ENCODE measurements at places on chromosomes 16 and 17.

DNA sequence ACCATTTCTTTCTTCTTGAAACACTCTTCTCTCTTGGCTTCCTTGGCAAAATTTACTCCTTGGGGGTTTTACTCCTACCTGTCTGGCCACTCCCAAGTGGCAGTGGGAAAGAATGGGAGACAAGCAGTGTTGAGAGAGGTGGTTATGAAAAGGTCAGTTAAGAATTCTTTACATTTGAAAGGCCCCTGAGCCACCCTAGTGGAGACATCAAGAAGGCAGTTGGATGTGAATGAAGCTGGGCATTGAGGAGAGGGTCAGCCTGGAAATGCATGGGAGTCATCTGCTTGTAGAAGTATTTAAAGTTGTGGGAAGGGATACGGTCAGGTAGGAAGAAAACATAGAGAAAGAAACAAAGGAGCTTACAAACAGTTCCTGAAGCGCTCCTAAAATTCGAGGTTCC is 42.3 kb upstream of the CCNF start:
- peak; percentile 50 for DNase-seq

DNA sequence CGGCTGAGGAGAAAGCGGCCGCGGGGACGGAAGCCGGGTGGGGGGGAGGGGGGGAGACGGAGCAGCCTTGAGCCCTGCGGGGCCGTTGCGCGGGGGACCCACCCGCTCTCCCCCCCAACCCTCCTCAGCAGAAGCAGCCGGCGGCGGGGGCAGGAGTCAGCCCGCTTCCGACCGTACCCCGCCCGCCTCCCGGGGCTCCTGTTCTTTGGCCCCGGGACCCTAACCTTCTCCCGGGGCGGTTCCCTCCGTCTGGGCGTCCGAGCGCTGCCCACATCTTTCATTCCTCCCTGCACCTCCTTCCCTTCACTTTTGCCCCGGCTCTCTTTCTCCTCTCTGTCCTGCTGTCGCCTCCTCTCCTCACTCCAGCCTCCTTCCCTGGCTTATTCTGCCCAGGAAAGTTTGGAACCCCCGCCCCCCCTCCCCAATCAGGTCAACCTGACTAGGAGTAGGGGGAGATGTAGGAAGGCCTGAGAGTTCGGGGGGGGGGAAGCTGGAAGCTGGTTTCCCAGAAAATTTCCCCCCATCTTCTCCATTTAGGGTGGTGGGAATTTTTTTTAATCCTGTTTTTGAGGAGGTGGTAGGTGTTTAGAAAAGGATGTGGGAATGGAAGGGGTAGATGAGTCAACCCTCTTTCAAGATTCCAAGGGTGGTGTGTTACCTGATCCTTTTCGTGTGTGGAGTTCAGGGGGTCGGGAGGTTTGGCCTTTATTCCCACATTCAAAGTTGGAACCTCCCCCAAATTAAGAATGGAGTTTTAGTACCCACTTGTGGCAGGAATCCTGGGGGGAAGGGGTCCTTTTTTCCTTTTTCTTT is 427 bp upstream of the NLK start:
- DNase-seq = no peak

DNA sequence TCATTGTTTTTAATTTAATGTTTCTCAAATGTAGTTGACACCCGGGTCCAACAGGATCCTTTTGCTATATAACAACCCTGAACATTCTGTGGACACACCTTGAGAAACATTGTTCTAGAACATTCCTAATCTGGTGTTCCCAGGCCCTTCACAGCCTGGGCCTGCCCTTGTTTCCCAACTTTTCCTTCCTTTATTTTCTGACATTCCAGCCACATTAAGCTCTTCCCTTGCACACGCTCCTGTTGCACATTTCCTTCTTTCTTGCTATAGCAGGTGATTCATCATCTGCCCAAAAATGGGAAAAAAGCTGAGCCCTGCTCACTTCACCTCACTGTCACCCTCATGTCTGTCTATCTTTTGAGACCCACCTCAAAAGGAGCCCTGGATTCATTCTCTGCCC is 67.9 kb upstream of the MARCHF10 start:
- DNase-seq = no peak

GRCh38 chr16:84828322-84828721 is 8.5 kb downstream of the CRISPLD2 start:
- DNase-seq = no peak

- no peak for DNase-seq
These were observed 107.4 kb upstream of the ANKFN1 start for GRCh38 chr17:56045872-56046271.

DNA sequence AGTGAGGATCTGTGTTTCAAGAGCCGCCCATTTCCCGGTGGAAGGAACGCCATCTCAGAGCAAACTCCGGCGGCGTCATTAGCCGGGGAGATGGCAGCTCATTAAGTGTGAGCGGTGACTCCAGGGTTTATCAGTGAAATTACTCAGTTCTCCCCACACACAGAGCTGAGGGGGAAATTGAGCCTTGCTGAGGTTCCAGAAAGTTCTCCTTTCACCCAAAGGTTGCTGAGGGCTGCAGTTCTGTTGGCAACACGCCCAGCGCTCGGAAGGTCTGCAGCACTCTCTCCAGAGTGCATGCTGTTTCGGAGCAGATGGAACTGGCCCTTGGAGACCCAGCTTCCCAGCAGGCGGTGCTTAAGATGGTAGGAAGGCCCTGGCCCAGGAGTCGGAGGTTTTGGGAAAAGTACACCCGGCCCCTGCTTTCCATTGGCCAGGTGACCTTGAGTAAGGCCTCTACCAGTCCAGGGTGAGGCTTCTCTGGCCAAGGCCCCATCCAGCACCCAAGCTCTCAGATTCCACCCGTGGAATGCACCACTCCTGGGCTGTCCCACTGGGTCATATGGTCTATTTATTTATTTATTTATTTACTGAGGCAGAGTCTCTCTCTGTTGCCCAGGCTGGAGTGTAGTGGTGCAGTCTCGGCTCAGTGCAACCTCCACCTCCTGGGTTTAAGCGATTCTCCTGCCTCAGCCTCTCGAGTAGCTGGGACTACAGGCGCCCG is 167.7 kb upstream of the CIBAR2 start:
- DNase-seq = no peak

GRCh38 chr17:2707721-2708584 is 3.6 kb downstream of the CLUH start:
- peak; percentile 73 for DNase-seq

GRCh38 chr16:88549671-88550245 is 20.4 kb upstream of the ZC3H18 start:
- no peak for DNase-seq

DNA sequence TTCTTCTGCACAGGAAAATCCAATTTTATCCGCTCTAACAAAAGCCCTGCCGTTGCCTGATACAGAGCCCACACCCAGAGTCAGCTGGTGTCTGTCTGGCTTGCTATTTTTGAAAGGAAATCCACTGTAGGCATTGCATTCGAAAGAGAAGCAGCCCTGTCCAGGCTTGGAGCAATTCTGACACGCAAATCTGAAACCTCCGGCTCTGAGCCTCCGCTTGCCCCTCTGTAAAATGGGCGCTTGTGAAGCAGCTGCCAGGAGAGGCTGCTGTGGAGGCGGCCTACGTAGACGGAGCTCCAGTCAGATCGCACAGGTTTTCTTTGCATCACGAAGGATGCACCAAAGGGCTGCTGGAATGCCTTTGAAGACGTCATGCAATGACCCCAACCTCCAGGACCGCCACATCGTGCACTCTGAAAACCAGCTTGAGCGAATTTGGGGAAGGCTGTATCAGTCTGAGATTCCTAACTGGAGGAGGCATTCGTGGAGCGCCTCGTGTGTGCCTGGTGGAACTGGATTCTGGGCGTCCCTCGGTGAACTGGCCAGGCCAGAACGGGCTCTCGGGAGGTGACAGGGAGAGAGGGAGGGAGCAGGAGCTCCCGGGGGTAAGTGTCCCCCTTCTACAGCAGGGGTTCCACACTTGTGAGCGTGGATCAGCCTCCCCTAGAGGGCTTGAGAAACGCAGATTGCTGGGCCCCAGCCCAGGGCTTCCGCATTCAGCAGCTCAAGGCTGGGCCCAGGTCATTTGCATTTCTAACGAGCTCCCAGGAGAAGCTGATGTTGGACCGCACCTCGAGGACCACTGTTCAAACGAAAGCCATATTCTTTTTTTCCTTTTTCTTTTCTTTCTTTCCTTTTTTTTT is 215.5 kb downstream of the MRTFB start:
- DNase-seq = peak; percentile 44

DNA sequence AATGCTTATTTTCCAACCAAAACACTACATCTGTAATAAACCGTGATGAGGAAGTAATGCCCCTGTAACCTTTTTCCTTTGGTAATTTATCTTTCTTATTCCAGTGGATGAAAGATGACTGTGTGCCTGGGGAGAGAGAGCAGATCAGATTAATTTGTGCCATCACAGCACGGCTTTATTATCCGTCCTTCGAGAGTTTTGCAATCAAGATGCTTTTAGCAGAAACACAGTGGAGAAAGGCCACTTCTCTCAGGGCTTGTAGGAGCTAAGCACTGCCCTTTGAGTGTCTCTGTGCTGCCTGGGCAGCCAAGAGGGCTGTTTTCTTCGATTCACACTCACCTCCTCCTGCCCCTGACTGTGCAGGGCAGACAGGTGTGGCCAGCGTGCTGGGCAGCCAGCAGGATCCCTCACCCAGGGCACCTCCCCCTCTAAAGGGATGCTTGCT is 190.2 kb downstream of the PRKCA start:
- no peak for DNase-seq

DNA sequence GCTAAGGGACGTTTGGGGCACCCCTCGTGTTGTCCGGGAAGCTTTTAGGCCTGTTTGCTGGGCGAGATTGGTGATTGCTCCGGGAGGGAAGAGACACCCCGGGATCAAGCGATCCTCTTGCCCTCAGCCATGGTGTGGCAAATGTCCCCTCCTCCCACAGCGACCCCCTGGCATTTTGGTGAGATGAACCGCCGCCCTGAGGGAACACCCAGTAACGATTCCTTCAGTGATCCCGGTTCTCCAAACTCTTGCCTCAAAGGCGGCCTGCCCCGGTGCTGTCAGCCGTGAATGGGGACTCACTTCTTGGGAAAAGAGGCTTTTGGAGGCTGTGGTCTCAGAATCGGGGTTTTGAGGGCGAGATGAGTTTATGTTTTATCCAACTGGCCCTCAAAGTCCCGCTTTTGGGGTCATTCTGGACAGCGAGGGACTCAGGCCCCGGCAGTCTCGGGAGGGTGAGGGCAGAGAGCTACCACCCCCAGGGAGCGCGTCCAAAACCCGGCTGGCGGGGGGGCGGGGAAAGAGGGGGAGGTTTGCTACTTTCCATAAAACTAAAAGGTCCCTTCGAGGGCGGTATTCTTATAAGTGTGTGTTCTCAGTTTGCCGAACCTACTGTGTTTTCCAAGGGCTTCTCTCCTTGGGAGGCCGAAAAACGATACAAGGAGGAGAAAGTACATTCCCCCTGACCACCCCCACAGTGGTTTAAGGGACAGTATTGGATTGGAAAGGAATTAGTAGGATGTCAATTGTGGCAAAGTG is 232.7 kb downstream of the MRTFB start:
- DNase-seq = peak; percentile 27

GRCh38 chr16:56515665-56516064 is 4.2 kb downstream of the BBS2 start:
- no peak for DNase-seq

DNA sequence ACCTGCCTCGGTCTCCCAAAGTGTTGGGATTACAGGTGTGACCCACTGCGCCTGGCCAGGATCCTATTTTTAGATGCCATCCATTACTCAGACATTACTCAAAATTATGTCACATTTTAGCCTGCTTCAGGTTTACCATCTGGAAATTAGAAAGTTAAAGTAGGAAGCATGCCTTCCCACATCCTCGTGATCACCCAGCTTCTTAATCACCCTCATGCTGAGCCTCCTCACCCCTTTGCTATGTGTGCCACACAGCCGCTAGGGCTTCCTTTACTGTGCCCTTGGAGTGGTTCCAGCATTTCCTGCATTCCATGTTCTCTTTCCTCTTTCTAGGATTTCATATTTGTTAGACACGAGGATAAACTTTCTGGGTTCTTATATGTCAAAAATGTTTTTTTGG is 9.3 kb downstream of the ADORA2B start:
- DNase-seq = no peak

GRCh38 chr17:81399481-81400153 is 4.4 kb downstream of the BAHCC1 start:
- peak; percentile 33 for DNase-seq

DNA sequence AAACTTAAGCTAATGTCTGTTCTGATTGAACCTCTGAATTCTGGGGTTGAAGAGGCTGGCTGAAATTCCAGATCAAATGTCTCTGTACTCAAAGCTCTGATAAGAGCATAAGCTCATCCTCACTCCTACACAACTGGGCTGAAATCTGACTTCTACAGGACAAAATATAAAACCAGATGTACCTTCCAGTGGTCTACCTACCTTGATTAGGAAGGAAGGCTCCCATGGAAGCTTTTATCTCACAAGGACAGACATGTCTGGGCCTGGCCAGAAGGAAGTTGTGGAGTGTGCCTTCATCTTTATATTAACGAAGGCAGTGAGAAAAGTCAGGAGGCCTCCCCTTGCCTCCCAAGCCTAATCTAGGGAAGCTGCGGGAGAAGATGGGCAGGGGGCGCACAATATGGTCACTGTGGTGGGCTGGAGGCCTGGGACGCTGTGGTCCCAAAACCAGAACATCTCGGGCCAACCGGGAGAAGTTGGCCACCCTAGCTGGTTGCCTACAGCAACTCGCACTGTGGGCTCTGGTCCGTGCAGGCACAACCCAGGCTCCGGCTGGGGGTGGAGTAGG is 55.6 kb upstream of the LRRC37A3 start:
- no peak for DNase-seq

DNA sequence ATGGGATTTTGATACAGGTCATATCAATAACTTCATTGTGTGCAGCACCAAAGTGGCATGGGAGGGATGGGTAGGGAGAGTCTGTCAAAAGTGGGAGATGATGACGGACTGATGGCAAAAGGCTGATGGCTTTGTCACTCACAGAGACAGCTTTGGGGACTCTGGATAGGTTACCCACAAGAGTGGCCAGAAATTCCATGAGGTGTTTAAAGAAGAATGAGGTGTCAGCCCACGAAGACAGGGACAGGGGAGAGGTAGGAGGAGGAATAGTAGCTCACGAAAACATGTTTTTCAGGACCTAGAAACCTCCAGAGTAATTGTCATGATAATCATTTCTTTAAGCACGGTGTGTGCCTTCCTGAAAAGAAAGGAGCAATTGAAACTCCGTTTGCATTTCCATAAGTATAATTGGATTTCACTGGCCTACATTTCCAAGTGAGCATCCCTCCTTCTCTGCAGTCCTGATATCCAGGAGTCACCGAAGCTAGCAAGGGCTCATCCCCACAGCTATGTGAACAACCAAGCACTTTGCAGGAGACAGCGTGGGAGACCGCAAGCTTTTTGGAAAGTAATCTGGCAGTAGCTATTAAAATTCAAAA is 60.0 kb downstream of the HSD17B2 start:
- DNase-seq = no peak

All from WTC11 (cell line).